Stimulated activated CD4-positive, alpha-beta T cell treated with anti-CD3 and anti-CD28 coated beads, Interleukin-4, amount 100 ng/mL, for 4 hours (primary cell): ENCODE measurements at places on chromosomes 5 and 9.

GRCh38 chr9:13608451-13608850, 329.0 kb upstream of the MPDZ start:
- no peak for DNase-seq

DNA sequence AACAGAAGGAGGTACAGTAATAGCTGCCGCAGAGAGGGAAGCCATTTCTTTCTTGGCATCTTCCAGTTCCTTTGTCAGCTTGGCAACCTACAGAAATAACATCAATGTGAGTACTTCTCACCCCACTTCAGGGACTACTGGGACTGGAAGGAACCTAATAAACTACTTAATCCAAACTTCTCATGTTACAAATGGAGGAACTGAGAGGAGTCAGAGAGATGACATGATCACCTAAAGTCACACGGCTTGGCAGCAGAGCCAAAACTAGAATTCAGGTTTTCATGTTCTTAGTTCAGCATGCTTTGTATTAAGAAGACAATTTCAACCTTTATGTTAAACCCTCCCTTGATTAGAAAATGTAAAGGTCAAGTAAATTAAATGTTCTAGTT, 44.7 kb downstream of the DIAPH1 start:
- no peak for DNase-seq

- DNase-seq = no peak
Measured at GRCh38 chr9:109972026-109972882, 192.3 kb downstream of the PALM2AKAP2 start.

DNA sequence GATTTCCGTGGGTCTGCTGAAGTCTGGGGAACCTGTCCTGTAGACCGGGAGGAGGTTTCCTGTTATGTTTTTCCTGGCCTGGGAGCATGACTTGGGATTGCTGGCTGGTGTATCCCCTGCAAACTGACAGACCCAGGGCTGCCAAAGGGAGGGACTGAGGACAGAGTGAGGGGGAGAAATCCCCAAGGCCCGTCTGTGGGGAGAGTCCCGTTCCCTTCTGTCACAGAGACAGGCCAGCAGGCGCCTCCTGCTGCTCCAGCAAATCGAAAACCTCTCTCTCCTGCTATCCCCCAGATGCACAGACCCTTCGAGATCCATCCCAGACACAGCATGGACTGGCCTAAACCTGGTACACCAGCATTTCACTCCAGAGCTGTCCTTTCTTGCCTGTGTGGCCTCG, 56.2 kb upstream of the ALDH1B1 start:
- DNase-seq = no peak

GRCh38 chr5:172479034-172479783, 24.9 kb upstream of the SH3PXD2B start:
- peak; percentile 29 for DNase-seq

DNA sequence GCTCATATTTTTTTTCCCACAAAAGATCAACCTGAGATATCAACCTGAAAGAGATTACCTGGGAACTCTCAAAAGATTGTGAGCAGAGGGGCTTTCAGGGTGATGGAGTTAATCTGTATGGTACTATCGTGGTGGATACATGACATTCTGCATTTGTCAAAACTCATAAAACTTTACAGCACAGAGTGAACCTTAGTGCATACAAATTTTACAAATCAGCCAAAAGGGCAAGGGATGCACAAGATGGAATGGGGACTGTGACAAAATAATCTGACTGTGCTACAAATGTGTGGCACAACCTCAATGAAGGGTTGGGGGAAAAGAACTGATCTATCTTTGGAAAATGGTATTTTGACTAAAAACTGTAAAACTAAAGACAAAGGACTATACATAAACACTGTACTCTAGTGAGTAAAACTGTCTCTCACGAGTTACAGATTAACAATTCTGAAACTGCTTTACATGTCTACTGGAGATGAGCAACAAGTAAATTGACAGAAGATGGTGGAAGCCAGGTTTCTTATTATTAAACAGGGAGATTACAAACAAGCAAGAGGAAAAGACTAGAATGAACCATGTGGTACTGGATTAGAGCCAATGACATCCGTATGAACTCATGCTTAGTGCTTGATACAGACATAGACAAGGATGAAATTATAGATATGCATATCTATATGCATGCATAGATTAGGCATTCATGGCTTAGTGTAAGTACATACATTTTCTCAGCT, 24.8 kb upstream of the RLN1 start:
- no peak for DNase-seq

- DNase-seq = no peak
Measured at GRCh38 chr9:20788526-20789451, 104.7 kb downstream of the FOCAD start.

- no peak for DNase-seq
Measured at GRCh38 chr9:70262366-70262765, 3.6 kb downstream of the SMC5 start.

GRCh38 chr5:95857185-95857945, 34.8 kb upstream of the GLRX start:
- DNase-seq = no peak

DNA sequence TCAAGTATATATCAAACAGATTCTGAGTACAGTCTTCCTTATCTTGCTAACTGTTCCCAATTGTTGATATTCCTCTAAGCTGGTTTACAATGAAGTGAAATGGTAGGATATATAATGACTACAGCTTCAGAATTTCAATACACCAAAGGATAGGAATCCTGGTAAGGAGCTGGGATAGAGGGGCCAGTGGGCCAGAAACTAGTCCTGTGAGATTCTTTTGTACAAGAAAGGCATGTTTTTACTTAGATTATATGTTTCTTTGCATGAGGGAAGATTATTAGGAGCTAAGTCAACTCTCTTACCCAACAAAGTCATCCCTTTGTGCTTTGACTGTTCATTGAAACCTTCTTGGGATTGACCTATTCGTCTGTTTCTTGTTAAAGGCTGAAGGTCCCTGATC, 435.7 kb downstream of the PLK2 start:
- no peak for DNase-seq

DNA sequence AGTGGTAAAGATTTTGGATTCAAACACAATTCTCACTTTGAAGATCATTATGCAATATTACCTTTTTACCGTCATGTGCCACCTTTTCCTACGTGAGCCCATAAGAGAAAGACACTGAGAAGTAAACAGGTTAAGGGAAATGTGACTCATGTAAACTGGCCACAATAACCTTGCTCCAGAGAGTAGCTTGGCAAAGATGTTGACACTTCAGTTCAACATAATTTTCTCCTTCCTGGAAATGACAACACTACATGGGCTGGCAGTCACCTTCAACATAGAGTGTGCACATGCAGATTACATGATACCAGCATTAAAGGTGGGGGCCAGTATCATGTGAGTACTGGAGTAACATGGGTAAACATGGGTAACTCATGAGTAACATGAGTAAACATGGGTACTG, 141.9 kb downstream of the CDK5RAP2 start:
- no peak for DNase-seq

DNA sequence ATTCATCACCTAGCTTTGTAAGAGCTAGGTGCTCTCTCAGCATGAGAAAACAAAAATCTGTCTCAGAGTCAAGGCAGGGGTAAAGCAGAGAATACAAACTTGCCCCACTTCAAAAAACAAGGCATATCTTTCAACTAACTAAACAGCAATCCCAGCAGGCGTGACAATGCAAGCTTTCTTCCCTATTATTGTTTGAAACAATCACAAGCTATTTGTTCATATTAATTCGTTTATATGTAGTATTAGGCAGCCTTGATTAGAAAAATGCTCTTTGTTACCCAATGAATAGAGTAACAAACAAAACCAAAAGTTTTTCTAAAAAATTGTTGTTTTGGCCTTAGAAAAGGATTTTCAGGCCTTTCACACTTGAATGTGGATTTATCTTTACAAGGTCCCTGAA, 71.1 kb downstream of the LPAR1 start:
- DNase-seq = no peak

DNA sequence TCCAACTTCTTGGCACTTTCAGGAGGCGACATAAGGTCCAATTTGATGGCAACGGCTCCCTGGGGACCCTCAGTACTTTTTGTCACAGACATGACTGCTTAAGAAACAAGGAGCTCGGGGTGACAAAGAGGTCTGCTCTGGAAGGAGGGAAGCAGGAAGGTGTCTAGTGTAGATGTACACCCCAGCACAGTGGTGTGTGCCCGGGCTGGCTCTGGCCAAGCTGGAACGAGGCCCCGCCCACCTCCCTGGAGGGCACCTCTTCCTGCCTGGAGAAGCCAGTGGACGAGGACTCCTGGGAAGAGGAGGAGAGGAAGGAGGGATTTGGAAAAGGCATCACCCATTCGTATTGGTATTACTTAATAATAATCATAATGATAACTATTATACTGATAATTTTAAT, at the start of gene SLC36A2:
Gene SLC36A2 (minus strand): TSS at position 191 of the 400 bp plus-strand sequence. CDS start 99 bp downstream, at position 92.
- no peak for DNase-seq

GRCh38 chr9:83198371-83198770, 135.4 kb upstream of the RASEF start:
- DNase-seq = no peak

- no peak for DNase-seq
Measured at GRCh38 chr5:3609120-3609681, 13.6 kb downstream of the IRX1 start.

- DNase-seq = no peak
Measured at GRCh38 chr5:43258116-43258515, 55.1 kb downstream of the HMGCS1 start.

- no peak for DNase-seq
Measured at GRCh38 chr5:72167804-72168203, 60.5 kb downstream of the MAP1B start.

GRCh38 chr9:36739373-36740116, 166.8 kb downstream of the MELK start:
- no peak for DNase-seq

- DNase-seq = no peak
Measured at GRCh38 chr9:5041390-5042115, 56.5 kb downstream of the JAK2 start.
